ENCODE measurements at places on chromosomes 1 and 21.

- no peak for DNase-seq
Observed at GRCh38 chr1:42950116-42950481, 8.6 kb downstream of the SLC2A1 start.

GRCh38 chr1:32681509-32681908 is 21.1 kb downstream of the SYNC start:
- no peak for DNase-seq

DNA sequence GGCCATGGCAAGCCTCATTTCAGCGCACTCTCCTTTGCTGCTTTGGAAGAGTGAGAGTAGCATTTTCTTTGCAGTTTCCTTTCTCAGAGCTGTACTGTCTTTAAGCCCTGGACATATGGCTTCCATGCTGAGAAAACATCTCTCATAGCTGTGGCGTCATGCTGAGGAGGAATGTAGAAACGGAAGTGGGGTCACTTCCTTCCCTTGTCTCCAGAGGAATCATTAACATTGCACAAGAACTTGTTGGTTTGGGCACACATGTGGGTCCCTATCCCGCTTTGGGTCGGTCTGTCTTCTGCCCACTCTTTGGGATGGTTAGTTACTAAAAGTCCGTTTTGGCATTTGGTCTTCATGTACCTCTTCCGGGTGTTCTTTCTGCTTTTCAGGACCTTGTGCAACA is 5.6 kb downstream of the MFN2 start:
- no peak for DNase-seq

GRCh38 chr1:80384959-80385358 is 1378.4 kb upstream of the ADGRL4 start:
- DNase-seq: no peak

GRCh38 chr1:23485002-23485332 is 988 bp upstream of the ASAP3 start:
- DNase-seq: no peak

DNA sequence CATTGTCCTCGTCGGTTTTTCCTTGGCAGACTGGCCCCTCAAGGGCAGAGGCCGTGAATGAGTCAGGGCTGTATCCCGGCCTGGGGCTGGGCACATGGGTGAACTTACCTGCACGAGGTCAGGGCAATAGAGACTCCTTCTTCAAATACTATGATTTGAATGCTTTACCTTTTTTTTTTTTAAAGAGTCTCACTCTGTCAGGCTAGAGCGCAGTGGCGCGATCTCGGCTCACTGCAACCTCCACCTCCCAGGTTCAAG is 5.0 kb downstream of the LAPTM5 start:
- no peak for DNase-seq

DNA sequence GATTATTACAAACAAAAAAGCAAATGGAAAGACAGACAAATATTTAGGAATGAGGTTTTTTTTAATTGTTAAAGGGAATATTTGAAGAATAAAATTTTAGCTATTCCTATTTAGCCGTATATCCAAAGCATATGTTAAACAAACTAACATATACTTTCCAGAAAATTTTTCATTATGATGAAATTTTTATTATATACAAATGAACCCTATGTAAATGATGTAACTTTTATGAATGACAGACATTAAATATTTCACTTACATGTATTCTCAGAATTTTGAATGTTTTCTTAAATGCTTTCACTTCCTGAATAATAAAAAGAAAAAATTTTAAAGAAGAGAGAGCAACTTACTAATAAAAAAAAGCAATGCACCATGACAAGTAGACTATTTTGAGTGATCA is 15.8 kb downstream of the LHX9 start:
- DNase-seq: no peak

DNA sequence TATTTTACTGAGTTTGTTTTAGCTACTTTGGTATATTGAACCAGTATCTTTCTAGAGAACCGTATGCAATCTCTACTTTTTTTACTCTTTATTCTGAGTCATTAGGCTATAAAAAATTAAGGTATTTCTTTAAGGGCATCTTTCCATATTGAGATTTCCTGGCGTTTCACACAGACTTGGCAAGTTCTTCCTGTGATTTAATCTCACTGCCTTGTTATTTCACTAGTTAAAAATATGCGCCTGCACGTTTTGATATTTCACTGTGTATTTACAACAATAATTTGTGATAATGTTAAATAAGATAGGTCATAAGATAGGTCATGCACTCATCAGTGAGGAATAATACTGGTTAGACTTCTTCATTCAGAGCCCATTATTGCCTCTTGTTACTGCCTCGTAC is 16.2 kb upstream of the CR1L start:
- DNase-seq: no peak

DNA sequence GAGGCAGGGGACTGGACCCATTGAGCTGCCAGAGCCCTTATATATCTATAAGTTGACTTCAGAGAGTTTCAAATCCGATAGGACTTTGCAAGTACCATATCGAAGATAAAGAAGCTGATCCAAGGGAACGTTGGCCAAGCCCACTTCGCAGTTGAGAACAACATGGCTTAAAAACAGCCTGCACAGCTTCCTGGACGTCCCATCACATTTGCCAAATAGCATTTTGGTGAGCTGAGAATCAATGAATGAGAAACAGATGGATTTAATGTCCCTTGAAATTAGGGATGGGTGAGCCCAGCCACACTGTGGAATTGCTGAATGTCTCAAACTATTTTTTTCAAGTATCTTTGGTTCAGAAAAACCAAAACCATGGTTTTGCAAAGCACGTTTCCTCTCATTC is 64.8 kb downstream of the KCNJ15 start:
- no peak for DNase-seq

GRCh38 chr1:206794294-206794908 is 22.1 kb upstream of the IL10 start:
- DNase-seq: no peak

DNA sequence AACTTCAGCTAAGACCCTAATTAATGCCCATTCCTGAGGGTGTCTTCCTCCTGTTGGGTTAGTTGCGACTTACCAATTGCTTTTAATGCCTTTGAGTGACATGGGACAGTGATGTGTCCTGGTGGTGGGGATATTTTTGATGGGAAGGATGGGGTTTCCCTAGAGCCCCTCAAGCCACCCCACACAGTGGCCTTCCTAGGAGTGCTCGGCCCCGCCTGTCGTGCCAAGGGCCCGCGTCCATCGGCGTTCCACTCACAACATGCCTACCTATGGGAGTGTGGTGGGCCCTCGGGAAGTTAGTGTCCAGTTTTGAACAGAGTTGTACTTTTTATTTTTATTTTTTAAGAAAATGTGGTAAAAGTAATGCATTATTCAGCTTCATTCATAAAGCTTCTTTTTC is 50.1 kb upstream of the TSPAN2 start:
- no peak for DNase-seq

DNA sequence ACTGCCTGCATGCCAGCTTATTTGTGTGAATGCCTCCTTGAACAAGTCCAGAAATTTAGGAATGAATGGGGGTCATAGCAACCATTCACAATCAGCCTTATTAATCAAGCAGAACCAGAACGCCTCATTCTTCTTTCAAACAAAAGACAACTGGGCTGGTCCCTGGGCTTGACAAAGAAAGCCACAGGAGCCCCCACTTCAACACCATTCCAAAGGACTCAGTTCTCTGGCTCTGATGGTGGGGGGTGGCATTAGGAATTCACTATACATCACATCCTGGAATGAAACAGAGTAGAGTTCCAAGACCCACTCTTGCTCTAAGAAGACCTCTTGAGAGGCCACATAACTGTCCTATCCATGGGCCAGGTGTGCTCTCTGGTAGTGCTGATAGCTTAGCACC is 186.6 kb upstream of the ST6GALNAC5 start:
- no peak for DNase-seq

DNA sequence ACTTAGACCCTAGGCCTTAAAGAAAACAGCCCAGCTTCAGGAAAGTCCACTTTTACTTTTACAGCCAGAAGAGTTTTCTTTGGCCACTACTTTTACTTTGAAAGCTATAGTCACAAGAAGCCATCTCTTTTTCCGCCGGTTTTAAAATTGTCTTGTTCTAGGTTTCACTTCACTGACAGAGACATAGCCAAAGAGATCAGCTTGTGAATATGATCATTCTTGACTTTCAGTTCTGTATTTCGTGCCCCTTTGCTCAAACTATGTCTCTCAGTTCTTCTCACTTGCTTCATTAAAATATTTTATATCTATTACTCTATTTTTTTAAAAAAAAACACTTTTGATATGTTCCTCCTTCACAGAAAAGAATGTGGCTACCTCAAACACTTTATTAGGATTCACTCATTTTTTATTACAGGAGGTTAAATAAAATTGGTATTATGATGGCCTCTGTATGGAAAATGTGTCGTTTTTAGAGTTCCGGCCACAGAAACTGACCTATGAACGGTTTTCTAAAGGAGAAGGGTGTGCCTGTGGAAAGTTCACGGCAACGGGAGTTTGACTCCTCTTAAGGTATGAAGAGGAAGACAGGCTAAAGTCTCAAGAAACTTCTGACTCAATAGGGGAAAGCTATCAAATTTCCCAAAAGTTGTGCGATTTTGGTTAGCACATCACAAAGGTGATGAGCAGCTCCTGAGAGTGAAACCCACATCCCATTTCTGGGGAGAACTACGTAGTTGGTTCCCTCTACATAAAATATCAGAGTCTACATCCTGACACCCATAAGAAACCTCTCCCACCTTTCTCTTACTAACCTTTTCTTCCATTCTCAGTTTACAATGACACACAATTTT is 1.2 kb downstream of the MCOLN2 start:
- no peak for DNase-seq

DNA sequence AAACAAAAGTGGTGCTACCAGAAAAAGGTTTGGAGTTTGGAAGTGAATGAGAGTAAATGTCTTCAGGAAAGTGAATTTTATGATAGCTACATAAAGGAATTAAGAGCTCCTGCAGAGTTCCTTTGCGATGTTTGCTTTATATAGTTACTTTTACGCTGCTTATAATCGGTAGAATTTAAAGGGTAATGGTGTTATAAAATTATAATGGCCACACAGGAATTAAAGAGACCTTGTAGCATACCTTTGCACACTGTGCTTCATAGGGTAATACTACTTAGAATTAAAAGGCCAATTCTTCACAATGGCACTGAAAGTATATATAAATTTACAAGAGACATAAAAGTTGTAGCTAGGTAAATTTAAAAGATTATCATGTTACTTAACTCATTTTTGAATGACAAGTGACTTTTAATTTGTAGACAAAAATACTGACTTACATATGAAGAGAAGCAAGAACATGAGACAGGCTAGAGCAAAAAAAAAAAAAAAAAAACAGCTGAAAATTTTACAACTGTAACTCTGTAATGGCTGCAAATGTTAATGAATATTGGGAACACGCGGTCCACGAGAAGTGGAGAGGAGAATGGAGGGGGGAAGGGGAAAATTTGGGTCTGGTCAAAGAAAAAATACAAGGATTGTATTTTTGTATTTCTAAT is 65.9 kb upstream of the LBR start:
- no peak for DNase-seq

DNA sequence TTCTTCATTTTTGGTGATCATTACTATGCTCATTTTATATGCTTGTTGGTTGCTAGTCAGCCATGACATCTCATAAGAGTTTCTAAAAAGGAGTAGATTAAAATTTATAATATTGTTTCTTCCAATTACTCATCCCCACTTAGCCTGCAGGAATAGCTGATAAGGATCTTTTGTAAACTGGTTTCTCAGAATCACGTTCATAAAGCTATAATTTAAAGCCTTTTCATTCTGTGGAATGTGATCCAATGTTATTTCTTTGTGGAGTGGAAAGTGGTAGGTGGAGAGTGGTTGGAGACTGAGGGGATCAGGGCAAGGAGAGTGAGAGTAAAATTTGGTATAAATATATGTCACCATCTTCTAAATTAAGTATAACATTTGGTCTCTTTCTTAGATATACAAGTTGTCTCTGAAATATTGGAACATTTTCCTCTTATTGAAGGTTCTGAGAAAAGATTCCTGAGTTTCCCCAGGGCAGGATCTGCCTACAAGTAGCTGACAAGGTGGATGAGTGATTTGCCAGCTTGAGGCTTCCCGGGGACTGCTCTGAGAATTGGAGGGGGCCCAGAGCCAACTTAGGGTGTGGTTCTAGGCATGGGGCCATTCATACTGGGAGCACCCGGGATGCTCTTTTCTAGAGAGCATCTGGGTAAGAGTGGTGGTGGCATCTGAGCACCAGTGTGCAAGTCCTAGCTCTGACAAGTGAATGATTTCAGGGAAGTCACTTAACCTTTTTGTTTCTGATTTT is 116.4 kb downstream of the TBX19 start:
- DNase-seq: no peak

- no peak for DNase-seq
Observed at GRCh38 chr1:231446138-231446537, 24.1 kb upstream of the EGLN1 start.

DNA sequence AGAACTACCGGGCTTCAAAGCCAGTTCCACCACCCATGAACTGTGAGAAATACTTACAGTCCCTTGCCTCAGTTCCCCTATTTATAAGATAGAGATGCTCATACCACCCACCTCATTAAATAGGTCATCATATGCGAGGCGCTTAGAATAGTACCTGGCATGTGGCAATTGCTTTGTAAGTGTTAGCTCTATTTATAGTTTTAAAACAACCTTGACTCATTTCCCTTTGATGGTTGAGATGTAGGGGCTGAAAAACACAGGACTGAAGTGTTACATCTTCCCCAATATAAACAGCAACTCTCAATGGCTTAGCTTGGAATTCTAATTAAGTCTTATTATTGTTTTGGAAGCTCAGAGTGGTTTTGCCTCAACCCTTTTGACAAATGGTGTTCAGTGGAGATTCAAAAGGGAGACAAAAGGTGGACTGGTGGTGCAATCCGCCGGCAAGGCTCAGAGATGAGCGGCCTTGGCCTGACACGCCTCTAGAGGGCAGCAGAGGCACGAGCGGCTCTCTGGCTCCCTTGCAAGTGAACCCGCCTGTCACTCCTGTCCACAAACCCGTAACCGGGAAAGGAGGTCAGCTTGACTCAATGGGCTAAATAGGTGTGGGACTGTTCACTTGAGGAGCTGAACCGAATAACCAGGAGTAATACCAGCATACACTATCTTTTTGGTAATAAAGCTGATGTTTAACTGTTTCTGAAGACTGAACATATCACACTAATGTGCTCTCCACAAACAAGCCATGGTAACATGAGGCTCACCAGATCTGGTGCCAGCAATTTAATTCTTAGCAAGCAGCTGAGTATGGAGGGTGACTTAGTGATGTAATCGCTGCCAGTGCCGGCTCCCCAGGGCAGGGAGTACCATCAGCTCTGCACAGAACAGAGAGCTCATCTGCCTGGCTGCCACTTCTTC is 19.5 kb upstream of the SMYD2 start:
- DNase-seq: peak; percentile 64

DNA sequence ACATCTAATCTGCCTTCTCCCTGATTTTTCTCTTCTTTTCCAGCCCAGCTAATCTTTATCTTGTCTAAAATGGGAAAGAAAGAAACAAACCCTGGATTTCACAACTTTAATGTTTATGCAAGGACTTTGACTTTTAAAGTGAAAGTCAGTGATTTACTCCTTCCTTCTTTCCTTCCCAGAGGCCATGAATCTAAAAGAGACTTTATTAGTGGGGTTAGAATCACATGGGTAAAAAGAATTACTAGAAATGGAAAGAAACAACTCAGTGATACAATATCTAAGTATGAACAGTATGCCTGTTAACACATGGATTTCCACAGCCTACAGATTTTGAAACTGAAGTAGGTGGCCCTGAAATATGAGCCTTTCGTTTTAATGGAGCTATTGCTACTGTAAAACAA is 59.8 kb upstream of the KCNK2 start:
- DNase-seq: no peak
